ENCODE measurements at places on chromosomes 16 and 17.

DNA sequence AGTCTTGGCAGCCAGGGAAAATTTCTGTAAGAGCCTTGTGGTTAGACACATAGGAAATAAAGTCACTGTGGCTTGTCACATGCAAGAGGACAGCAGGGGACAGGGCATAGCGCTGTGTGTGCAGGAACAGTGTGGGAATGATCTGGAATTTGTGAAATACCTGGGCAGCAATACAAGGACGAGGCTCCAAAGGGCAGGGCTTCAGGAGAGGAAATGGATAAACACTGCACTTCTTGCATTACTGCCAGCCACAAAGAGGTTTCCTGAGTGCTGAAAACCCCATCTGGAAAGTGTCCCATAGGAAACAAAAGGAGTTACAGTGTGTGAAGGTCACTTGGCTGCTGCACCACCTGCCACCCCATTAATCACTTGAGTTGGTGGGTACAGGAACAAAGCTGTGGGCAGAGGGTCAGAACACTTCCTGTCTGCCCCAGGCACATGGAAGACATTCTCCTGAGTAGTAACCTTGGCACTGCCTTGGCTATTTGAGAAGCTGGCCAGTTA, 12.1 kb upstream of the HP start:
- no peak for DNase-seq

DNA sequence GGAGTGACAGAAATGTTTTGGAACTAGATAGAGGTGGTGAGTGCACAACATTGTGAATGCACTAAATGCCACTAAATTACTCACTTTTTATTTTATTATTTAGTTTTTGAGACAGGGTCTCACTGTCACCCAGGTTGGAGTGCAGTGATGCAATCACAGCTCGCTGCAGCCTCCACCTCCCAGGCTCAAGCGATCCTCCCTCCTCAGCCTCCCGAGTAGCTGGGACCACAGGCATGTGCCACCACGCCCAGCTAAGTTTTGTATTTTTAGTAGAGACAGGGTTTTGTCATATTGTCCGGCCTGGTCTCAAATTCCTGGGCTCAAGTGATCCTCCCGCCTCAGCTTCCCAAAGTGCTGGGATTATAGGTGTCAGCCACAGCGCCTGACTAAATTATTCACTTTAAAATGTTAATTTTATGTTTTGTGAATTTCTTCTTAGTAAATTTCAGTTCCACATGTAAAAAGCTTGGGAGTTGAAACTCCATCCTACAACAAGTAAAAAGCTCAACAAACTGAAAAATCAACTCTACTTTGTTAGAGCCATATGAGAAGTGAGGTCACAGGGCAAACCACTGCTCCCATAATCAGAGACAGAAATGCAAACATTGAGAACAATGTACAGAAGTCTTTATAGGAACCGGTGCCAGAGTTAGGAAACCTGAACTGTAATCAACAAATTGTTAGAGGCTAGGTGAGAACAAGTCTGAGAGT, 13.8 kb upstream of the SLC5A10 start:
- DNase-seq, result no peak

GRCh38 chr16:49442805-49443204, 69.2 kb downstream of the C16orf78 start:
- DNase-seq, result no peak

DNA sequence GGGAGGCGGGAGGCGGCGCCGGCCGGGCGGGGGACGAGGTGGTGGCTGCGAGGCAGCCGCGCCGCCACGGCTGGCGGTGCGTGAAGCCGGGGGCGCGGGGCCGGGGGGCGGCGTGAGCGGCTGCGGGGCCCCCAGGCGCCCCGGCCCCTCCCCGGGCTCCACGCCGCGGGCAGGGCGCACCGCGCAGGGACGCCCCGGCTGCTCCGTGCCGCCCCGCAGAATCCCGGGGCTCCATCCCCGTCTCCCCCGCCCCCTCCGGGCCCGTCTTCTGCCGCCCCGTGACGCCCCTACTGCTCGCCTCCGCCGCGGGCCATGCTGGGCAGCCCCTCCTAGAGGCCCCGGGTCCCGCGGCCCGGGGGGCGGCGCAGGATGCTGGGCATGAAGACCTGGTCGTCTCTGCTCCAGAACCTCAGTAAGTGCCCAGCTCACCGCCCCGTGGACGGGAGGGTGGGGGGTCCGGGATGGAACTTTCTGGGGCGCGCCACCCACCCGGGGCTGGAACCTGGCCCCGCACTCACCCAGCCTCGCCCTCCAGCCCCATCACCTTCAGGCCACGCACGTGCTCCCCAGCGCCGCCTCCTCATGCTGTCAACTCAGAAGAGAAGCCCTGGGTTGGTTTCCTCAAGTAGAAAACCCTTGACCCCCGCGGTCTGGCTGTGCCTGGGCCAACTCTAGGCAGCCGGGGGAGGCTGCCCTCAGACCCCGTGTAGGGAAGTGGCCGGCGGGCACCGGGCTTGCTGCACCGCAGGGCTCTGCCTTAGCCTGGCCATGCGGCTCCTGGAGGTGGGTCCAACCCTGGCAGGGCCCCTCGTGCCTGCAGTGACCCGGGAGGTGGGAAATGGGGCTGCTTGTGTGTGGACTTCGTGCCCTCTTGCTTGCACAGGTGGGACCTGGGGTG, 150.2 kb upstream of the GSE1 start:
- no peak for DNase-seq

DNA sequence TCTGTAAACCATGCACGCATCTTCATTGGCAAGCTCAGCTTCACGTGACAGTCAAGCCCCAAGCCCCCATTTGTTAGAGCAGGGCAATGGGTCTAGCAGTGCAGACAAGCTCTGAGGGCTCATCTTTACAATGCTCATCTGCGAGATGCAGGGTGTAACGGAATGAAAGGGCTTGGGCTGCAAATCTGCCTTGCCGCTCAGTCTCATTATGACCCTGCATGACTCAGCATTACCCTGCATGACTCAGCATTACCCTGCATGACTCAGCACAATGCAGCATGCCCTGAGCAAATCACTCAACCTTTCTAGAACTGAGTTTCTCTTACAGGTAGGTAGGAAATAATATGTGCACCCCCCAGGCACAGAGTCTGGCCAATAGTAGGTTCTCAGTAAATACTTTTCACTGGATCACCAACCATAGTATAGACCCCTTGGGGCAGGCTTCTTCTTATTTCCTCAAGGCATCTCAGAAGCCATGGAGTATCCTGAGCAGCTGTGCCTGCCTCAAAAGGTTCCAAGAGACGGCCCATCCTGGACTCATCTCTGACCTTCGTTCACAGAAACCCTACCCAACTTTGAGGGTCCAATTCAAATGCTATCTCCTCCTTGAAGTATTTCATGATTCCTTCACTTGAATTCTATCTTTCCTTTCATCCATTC, 391.3 kb upstream of the CDH5 start:
- DNase-seq, result no peak

- no peak for DNase-seq
Measured at GRCh38 chr16:13660807-13661206, 259.1 kb upstream of the ERCC4 start.

DNA sequence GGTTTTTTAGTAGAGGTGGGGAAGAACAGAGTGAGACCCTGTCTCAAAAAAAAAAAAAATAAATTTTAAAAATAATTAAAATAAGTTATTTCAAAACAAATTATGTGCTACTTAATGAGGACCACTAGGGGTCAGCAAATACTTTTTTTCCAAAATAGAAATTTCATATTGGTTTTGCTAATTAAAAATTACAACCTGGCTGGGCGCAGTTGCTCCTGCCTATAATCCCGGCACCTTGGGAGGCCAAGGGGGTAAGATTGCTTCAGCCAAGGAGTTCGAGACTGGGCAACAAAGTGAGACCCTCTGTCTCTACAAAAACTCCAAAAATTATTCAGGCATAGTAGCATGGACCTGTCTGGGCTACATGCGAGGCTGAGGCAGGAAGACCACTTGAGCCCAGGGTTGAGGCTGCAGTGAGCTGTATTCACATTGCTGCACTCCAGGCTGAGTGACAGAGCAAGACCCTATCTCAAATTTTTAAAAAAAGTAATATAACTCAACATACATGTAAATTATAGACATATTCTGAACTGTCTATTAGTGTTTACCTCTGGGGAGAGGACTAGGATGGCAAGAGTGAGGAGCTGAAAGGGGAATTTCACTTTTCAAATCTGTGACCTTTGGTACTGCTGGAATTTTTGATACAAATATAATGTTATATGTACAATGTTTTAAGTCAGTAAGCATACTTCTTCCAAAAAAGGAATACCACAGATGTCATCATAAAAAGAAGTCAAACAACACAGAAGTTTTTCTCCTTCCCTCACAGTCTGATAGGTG, 8.1 kb downstream of the MEIOB start:
- peak; percentile 24 for DNase-seq

- DNase-seq, result no peak
Measured at GRCh38 chr17:77563439-77564102, 394.9 kb upstream of the TNRC6C start.

GRCh38 chr17:81128774-81129173, 36.5 kb upstream of the PVALEF start:
- no peak for DNase-seq

- no peak for DNase-seq
Measured at GRCh38 chr17:41196068-41196467, 6.4 kb downstream of the KRTAP9-1 start.

DNA sequence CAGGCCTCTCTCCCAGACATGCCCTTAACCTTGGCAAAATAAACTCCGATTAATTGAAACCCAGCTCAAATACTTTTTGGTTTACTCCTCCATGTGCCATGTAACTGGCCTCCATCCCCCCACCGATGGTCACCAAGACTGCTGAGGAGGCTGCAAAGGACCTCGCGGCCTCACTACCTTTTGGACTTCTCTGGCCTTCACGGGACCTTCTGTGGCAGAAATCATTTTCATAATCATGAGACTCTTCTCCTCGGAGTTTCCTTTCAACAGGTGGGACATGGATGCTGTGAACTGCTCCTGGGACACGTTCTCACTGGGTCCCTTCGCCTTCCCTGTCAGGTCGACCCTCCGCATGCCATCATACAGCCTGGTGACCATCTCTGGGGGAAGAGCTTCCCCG, 9.0 kb downstream of the MEAK7 start:
- DNase-seq, result no peak

DNA sequence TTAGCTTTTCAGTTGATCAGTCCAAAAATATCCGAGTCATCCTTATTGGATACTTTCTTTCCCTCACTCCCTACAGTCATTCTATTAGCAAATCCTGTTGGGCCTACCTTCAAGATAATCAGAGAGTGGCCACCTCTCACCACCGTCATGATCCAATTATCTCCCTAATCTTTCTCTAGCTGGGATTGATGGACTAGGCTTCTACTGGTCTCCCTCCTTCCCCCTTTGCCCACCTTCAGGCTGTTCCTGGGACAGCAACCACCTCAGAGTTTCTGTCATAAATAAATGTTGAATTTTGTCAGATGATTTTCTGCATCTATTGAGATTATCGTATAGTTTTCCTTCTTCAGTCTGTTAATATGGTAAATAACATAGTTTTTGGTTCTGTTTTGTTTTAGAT, 16.2 kb upstream of the RHBDL3 start:
- DNase-seq, result no peak

- no peak for DNase-seq
Measured at GRCh38 chr16:73315645-73316044, 267.7 kb upstream of the ZFHX3 start.

GRCh38 chr16:4994719-4995434, 36.7 kb downstream of the SEC14L5 start:
- DNase-seq, result no peak

- DNase-seq, result no peak
Measured at GRCh38 chr16:57123974-57124674, 31.7 kb downstream of the CPNE2 start.

GRCh38 chr16:57192146-57192545, 6.0 kb downstream of the RSPRY1 start:
- no peak for DNase-seq

GRCh38 chr16:11333010-11333409, 12.2 kb upstream of the RMI2 start:
- no peak for DNase-seq

DNA sequence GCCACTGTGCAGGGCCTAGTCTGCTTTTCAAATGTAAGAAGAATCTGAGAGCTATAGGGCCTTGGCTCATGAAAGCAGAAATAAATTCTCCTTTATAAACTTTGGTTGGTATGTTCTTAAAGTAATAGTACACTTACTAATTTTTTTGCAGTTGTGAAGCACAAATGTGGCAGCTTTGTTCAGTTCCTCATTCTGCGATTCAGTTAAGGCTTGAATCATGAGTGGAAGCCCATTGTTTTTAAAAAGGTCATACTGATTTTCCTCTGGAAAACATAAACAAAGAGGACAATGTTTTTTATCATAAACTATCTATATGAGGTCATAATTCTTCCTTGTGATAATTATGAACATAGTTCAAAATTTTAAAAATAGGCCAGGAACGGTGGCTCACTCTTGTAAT, 23.6 kb upstream of the DYNC1LI2 start:
- no peak for DNase-seq

DNA sequence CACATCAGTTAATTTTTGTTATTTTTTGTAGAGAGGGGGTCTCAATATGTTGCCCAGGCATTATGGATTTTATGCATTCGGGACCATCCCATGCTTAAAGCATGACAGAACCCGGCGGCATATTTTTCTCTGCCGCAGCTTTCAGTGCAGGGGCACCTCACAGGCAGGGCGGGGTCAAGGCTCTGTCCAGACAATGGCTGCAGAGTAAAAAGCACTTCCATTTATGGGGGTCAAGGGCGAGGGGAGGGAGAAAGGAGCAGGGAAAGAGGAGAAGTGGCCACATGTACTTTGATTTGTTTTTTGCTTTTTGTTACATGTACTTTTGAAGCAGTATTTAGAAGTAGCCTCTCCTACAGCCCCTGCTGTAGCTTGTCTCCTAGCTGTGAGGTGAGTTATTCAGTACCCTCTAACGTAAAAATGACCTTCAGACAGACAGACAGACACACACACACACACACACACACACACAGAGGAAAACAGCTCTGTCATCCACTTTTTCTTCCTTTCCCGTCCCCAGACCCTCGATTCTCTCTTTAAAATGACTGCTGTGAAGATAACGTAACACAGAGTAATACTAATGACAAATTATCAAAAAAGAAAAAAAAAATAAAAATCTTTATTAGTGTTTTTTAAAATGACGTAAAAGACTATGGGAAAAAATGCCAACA, 856 bp upstream of the SCPEP1 start:
- DNase-seq, result no peak

DNA sequence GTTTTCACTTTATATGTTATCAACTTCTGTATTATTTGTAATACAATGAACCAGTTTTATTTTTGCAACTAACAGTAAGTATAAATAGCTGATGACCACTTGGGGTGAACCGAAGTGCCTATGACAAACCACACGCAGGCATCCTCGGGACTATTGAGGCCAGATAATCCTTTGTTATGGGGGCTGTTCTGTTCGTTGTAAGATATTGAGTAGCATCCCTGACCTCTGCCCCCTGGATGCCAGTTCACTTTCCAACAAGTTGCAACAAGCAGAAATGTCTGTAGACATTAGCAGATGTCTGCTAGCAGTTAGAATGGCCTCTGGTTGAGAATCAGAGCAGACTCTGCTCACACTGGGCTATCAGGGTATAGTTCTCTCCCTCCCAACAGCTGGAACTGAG, 277.0 kb downstream of the WWOX start:
- DNase-seq, result no peak

- peak; percentile 46 for DNase-seq
Measured at GRCh38 chr17:2347805-2348685, 10.7 kb downstream of the SGSM2 start.
